GM23338 (cell line): ENCODE measurements at places on chromosomes 1 and 21.

GRCh38 chr1:206850401-206850800, 15.0 kb upstream of the IL20 start:
- H3K27ac ChIP-seq, result no peak overlapping the region
- no peaks in the 10 kb centered on the region for H3K27me3 ChIP-seq
- DNase-seq, result no peak
- no peak overlapping the region for H3K4me3 ChIP-seq

DNA sequence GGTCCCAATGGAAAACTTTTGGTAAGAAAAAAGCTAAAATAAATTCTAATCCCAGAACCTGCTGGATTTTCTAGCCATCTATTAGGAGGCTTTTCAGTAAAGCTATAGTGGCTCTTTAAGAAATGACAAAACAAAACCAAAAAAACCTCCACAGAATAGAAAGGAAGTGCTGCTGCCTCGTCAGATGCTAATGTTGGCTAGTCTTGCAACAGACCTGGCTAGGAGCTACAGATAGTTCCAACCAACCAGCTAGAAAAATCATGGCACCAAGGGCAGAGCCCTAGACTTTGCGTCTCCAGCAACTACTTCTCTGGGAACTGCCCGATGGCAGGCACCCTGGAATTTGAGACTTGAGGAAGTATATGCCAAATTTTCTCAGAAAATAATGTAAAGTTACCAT, 7.6 kb downstream of the CD101 start:
- DNase-seq, result no peak
- H3K27me3 ChIP-seq, result no peaks in the 10 kb centered on the region
- H3K36me3 ChIP-seq, result no peaks in the 10 kb centered on the region
- H3K4me3 ChIP-seq, result no peak overlapping the region
- no peak overlapping the region for H3K27ac ChIP-seq

DNA sequence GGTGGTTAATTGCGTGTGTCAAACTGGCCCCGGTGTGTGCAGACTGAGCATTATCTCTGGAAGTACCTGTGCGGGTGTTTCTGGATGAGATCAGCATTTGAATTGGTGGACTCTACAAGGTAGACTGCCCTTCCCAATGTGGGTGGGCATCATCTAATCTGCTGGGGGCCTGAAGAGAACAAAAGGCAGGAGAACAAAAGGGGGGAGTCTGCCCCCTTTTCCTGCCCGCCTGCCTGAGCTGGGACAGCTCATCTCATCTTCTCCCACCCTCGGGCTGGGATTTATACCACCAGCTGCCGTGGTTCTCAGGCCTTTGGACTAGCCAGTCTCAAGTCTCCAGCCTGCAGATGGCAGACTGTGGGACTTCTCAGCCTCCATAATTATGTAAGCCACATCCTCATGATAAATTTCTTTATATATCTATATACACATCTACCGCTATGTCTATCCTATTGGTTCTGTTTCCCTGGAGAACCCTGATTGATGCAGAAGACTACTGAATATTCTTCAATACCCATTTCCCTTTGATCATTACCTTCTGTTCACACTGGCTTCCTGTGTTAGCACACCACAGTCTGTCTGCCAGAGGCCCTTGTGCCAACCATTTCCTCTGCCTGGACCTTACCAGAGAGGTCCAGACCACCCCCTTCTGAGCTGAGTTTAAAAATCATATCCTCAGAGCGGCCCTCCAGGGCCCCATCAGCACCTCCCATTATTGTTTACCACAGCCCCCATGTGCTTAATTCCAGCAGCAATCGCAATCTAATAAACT, 25.2 kb downstream of the RCAN1 start:
- H3K27ac ChIP-seq, result no peak overlapping the region
- H3K27me3 ChIP-seq, result no peaks in the 10 kb centered on the region
- H3K4me1 ChIP-seq, result peaks cover 3% of the 10 kb centered on the region; the same call in 1 of the 2 replicates
- DNase-seq, result no peak

DNA sequence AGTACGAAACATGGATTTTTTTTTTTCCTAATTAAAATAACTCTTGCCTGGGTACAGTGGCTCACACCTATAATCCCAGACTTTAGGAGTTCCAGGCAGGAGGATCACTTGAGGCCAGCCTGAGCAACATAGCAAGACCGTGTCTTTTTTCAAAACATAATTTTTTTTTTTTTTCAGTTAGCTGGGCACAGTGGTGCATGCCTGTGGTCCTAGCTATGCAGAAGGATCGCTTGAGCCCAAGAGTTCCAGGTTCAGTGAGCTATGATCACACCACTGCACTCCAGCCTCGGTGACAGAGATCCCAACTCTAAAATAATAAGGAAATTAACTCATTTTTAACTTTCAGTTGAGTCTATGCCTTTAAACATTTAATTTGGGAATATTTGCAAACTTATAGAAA, 170.1 kb downstream of the NEK7 start:
- no peak overlapping the region for H3K4me3 ChIP-seq
- DNase-seq, result no peak
- no peaks in the 10 kb centered on the region for H3K36me3 ChIP-seq
- no peaks in the 10 kb centered on the region for H3K4me1 ChIP-seq
- no peaks in the 10 kb centered on the region for H3K27me3 ChIP-seq

GRCh38 chr1:176843352-176844297, 320.9 kb downstream of the ASTN1 start:
- no peaks in the 10 kb centered on the region for H3K27me3 ChIP-seq
- DNase-seq, result peak; percentile 59
- H3K4me3 ChIP-seq, result no peak overlapping the region
- H3K27ac ChIP-seq, result no peak overlapping the region
- H3K4me1 ChIP-seq, result no peaks in the 10 kb centered on the region; the same call in 1 of the 2 replicates
- no peaks in the 10 kb centered on the region for H3K36me3 ChIP-seq

- no peaks in the 10 kb centered on the region; the same call in 1 of the 2 replicates for H3K36me3 ChIP-seq
- no peaks in the 10 kb centered on the region for H3K4me1 ChIP-seq
- H3K27me3 ChIP-seq, result no peaks in the 10 kb centered on the region
Observed at GRCh38 chr1:62088439-62088838, 106.2 kb upstream of the L1TD1 start.

DNA sequence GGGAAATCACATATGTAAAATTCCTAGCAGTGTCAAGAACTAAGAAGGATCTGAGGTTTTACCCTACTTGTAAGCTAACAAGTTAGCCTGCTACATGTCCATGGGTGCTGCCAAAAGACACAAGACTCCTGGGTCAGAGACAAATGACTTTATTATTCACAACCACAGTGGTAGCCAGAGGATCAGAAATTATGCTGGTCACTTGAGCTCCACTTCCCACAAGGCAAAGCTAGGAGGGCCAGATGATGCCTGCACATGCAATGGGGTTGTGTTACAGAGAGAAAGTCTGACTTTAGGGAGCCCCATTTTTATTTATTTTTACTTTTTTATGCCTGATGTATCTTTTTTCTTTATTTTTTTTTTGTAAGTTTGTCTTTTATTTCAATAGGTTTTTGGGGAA, 136.8 kb downstream of the S1PR1 start:
- no peaks in the 10 kb centered on the region for H3K4me1 ChIP-seq
- no peak for DNase-seq
- no peak overlapping the region for H3K4me3 ChIP-seq
- no peak overlapping the region for H3K27ac ChIP-seq

DNA sequence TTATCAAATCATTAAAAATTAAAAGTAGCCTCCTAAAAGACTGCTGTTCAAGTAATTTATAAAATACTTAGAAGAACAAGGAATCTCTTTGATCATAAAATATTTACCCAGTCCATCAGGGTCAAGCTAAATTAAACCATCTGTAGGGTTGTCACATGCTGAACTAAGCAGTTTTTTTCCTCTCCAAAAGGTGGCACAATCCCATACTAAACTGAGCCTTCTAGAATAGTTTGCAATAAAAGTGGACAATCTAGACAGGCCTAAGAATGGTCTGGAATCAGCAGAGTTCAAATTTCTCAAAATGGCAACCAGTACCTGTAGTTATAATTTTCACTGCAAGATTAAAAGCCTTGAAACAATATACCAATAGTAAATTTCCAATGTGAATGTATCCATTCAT, 194.8 kb downstream of the EIF4G3 start:
- DNase-seq, result peak; percentile 21
- H3K27me3 ChIP-seq, result no peaks in the 10 kb centered on the region
- no peak overlapping the region for H3K4me3 ChIP-seq

- DNase-seq, result peak; percentile 72
- no peaks in the 10 kb centered on the region for H3K27me3 ChIP-seq
- H3K27ac ChIP-seq, result peak overlapping the region; percentile 70
- H3K4me3 ChIP-seq, result no peak overlapping the region
- H3K36me3 ChIP-seq, result no peaks in the 10 kb centered on the region
Observed at GRCh38 chr1:237016626-237017025, 12.4 kb upstream of the MT1HL1 start.

GRCh38 chr1:172746091-172746949, 87.4 kb downstream of the FASLG start:
- no peaks in the 10 kb centered on the region for H3K36me3 ChIP-seq
- H3K4me3 ChIP-seq, result no peak overlapping the region
- no peaks in the 10 kb centered on the region for H3K27me3 ChIP-seq
- no peak for DNase-seq
- H3K27ac ChIP-seq, result no peak overlapping the region

DNA sequence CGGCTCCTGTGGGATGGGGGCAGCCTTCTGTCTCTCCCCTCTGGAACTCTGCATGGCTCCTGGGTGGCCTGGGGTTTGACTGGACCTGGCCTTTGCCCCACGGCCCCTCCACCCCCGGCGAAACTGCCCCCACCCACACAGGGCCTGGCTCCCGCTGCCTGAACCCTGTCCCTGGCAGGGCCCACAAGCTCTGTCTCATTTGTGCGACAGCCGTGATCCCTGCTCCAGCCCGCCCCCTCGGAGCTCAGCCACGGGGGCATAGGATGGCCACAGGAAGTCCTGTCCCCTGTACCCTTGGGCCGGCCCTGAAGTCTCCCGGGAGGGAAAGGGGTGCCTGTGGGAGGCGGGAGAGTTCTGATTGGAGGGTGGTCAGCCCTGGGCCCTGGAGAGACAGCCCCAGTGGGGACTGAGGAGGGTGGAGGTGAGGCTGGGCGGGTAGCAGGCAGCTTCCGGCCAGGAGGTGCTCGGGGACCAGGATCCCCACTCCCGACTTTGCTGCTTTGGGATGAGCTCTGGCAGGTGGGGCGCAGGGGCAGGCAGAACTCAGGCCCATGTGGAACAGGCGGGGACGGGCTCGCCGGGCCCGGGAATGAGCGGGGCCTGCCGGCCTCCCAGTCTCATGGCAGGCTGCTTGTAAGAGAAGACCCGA, 45.1 kb downstream of the SLX9 start:
- DNase-seq, result peak; percentile 47
- H3K27ac ChIP-seq, result no peak overlapping the region

DNA sequence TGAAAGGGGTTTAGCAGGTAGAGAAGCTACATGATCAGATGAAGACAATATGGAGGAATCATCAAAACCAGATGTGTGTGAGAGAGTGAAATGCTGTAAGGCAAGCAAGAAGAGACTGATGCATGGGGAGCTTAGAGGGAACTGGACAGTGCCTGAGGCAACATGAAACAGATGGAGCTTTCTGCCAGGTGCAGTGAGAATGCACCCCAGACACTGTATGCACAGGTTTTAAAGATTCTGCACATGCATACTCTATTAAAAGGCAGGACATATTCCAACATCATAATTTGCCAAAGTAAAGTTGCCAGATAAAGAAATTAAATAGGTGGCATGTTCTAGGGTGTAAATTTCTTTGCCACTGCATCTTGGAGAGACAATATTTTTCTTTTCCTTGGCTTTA, 200.1 kb downstream of the AMY1C start:
- H3K27ac ChIP-seq, result no peak overlapping the region
- no peaks in the 10 kb centered on the region for H3K4me1 ChIP-seq
- H3K36me3 ChIP-seq, result no peaks in the 10 kb centered on the region
- no peak overlapping the region for H3K4me3 ChIP-seq
- DNase-seq, result no peak

DNA sequence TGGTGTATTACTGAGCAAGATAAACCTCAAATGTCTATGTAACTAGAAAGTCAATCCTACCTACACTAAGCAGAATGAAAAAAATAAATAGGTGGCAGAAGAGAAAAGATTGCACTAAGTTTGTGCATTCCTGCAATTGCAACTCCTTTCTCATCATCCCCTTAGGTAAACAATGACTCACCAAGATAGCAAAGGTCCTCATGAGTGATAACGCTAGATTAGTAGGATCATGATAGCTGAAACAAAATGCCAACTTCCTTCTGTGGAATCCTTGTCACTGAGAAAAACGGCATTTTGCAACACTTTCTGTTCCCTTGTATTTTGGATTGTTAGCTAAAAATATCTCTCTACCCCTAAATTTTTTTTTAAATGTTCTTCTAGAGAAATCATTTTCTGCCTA, 20.0 kb upstream of the FCER1A start:
- H3K4me1 ChIP-seq, result no peaks in the 10 kb centered on the region
- no peaks in the 10 kb centered on the region for H3K27me3 ChIP-seq
- H3K4me3 ChIP-seq, result no peak overlapping the region
- H3K36me3 ChIP-seq, result no peaks in the 10 kb centered on the region

DNA sequence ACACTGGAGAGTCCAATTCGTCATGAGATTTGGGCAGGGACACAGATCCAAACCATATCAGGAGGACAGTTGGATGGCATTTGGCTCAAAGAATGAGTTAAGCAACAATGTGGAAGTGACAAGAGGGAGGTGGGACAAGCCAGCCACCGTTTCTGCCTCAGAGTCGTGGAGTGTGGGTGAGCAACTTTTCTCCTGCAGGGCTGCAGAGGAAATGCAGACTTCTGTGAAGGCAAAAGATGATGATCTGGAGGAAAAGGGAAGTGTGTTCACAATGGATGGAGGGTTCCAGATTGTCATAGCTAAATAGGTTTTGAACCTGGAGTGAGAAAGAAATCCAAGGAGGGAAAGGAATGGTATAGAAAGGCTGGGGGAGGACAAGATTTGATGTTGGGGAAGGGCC, 16.4 kb upstream of the KANK4 start:
- H3K36me3 ChIP-seq, result no peaks in the 10 kb centered on the region
- no peak overlapping the region for H3K27ac ChIP-seq
- no peak overlapping the region for H3K4me3 ChIP-seq

DNA sequence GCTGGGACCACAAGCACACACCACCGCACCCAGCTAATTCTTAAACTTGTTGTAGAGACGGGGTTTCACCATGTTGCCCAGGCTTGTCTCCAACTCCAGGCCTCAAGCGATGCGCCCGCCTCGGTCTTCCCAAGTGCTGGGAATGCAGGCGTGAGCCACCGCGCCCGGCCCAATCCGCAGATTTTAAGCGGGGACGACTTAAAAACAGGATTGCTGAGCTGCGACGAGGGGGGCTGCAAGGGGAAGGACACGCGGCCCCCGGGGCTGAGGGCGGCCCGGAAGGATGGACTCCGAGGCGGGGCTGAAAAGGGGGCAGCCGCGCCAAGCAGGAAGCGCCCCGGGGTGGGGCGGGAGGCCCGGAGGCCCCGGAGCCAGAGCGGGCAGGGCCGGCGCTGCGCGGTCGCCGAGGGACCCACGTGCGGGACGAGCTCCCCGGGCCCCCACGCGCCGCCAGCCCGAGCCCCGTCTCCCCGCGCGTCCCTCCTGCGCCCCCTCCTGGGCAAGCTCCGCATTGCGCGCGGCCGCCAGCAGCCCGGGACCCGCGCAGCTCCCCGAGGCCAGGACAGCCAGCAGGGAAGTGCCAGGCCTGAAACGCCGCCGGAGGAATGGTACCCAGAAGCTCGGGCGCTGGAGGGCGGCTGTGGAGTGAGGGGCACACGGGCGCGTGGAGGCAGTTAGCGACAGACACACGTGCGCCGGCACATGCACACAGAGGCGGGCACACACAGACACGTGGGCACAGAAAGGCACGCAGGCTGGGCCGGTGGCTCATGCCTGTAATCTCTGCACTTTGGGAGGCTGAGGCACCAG, 5.5 kb upstream of the PRKCZ start:
- peak; percentile 70 for DNase-seq
- no peaks in the 10 kb centered on the region for H3K36me3 ChIP-seq
- H3K4me1 ChIP-seq, result peaks cover 25% of the 10 kb centered on the region; the same call in 1 of the 2 replicates
- peak overlapping the region; percentile 49 for H3K4me3 ChIP-seq
- H3K27ac ChIP-seq, result no peak overlapping the region

- peak; percentile 58 for DNase-seq
- peak overlapping the region; percentile 85 for H3K4me3 ChIP-seq
- no peaks in the 10 kb centered on the region for H3K36me3 ChIP-seq
- peaks cover 37% of the 10 kb centered on the region for H3K27me3 ChIP-seq
- H3K4me1 ChIP-seq, result peaks cover 4% of the 10 kb centered on the region
Observed at GRCh38 chr1:34781844-34782391, 904 bp downstream of the GJB3 start.
